ENCODE measurements at places on chromosomes 6 and 20.

- no peak for DNase-seq
Observed at GRCh38 chr6:46706464-46706863, 18.8 kb downstream of the TDRD6 start.

GRCh38 chr6:2524090-2524489 is 226.6 kb downstream of the MYLK4 start:
- no peak for DNase-seq

- DNase-seq = no peak
Observed at GRCh38 chr6:80553071-80553740, 446.7 kb downstream of the BCKDHB start.

DNA sequence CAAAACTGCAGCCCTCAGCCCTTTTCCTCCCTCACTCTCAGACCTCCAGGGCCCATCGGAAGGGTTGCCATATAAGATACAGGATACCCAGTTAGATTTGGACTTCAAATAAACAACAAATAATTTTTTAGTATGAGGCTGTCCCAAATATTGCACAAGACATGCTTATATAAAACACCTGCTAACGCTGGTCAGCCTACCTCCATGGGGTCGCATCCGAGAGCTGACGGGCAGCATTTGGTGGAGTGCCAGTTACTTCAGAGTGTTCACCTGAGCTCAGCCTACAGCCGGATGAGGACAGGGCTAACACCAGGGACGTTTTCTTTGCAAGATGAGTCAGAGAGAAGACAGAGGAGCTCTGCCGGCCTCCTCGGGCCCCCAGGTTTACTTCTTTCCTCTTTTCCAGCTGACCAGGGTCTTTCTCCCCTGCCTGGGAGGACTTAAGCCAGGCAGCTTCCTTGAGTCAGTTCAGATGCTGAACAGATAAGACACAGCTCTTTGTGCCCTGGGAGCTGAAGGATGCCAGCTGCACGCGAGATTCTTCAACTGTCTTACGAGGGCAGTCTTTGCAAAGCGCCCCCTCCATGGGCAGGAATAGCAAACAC is 141.2 kb upstream of the KCNG1 start:
- no peak for DNase-seq

GRCh38 chr6:52304983-52305390 is 20.4 kb upstream of the MCM3 start:
- no peak for DNase-seq

DNA sequence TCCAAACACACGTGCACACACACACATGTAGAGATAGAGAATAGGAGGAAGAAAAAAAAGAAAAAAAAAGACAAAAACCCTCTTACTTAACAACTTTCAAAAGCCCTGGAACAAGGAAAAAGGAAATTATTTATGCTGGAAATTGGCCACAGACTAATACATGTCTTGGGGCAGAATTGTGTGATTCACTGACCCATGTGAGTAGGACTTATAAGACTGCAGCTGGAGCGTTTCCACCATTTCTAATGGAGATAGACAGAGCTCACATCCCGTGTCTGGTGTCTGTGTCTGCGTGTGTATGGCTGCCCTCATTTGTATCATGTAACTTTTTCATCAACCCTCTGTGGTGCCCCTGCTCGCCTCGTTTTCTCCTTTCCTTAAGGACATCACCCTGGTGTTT is 99.8 kb upstream of the PDE10A start:
- no peak for DNase-seq

- DNase-seq = no peak
Observed at GRCh38 chr20:63230800-63231268, 4.9 kb upstream of the BIRC7 start.

GRCh38 chr20:17873410-17874270 is 95.0 kb downstream of the SNX5 start:
- peak; percentile 56 for DNase-seq

GRCh38 chr6:73081955-73082354 is 143.3 kb downstream of the KHDC1L start:
- DNase-seq = peak; percentile 25

DNA sequence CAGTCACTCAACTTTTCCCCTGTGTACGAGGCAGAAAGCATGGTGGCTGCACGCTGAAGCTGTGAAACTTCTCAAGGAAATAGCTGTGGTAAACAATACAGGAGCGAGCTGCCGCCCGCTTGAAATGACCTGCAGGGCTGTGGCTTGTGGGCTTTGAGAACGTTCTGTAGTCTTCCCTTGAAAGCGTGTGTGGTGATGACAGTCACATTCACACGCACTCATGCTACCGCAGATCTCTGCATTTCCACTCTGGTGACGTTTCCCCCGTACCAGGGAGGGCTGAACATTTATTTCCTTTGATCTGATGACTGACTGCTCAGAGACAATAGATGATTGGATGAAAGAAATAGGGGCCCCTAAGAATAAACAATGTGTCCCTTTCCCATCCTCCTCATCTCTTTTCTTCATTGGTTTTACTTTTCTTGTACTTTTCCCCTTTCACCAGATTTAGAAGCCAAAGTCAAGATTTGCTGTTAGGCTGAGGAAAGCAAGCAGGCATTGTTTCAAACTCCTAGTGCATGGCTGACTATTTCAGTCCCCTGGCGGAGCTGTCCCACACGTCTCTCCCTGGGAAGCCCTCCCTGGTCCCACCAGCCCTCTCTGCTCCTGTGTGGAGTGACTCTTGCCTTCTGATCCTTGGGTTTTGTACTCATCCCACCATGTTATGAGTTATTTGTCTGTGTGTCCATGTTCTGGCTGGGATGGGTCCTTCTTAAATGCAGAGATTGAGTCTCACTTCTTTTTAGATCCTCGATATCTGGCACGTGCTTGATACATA is 3.9 kb downstream of the SYTL3 start:
- no peak for DNase-seq

DNA sequence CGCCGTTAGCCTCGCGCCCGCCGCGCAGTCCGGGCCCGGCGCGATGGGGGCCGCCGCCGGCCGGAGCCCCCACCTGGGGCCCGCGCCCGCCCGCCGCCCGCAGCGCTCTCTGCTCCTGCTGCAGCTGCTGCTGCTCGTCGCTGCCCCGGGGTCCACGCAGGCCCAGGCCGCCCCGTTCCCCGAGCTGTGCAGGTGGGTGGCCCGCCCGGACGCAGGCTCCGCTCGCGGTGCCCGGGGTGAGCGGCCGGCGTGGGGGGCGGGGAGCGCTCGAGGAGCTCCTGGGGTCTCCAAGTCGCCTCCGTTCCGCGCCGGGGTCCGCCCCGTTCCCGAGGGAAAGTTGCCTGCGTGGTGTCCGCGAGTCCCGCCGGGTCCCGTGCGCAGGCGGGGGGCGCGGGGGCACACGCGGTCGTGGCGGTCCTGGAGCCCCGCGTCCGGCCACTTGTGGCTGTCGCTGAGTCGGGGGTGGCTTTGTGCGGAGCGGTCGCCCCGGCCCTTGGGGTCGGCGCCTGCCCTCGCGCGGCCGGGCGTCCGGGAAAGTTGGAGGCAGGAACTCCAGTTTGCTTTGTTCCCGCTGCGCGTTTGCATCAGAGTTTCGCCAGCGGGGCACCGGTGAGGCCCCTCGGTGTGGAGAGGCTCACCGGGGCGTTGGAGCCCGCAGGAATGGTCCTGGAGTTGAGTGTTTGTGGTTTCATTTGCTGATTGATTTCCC is 476 bp downstream of the IGF2R start:
- peak; percentile 31 for DNase-seq

- DNase-seq = no peak
Observed at GRCh38 chr20:35791821-35792220, 20.0 kb downstream of the PHF20 start.

DNA sequence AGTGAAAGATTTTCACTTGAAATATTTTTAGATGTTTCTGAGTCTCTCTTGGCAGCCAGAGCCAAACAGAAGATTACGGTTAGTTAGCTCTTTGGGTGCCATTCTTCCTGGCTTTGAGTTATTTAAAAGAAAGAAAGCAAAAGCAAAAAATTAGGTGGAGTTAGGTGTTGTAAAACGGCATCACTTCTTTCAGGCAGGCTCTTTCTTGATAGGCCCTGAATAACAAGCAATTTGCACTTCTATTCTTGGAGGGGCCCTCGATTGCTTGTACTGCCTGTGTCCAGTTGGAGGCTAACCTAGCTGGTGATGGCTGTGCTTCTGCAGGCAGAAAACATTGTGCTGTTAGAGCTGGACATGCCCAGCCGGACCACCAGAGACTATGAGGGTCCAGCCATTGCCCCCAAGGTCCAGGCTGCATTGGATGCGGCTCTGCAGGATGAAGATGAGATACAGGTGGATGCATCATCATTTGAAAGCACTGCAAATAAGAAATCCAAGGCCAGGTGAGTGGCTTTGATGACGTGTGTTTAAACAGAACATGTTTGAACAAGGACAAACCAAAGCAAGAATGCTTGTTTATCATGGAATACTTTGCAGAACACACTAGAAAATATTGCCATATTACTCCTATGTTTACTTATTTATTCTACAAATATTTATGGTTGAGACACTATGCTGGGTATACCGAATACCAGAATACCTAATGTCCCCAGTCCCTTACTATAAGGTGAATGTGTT is 28.1 kb upstream of the ASXL1 start:
- DNase-seq = no peak

- DNase-seq = no peak
Observed at GRCh38 chr20:39049148-39049547, 87.0 kb downstream of the DHX35 start.

DNA sequence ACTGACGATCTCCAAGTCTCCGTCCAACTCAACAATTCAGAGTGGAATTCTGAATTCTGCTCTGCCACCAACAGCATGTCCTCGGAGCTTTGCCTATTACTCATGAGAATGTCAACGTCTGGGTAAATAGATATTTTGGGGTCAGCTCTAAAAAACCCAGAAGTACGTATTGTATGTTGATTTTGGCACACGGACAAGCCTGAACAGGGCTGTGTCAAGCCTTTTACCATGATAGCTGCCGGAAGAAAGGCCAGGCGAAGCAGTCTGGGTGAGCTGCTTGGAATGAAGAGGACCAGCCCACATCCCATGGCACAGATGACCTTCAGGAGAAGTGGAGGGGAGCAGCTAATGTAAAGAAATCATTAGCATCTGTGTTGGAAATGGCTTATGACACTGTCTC is 88.0 kb upstream of the JAG1 start:
- peak; percentile 27 for DNase-seq

DNA sequence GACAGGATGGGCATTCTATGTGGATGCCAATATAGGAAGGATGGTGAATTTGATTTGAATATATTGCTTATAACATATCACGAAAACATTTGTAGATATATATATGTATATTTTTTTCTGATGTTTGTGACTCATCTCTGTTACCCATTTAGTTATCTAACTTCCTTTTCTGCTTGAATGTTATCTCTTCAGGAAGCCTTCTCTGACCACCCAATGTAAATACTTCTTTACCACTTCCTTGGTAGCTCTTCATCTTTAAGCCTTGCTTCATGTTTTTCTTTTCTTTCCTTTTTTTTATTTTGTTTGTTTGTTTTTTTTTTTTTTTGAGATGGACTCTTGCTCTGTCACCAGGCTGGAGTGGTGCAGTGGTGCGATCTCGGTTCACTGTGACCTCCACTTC is 260.5 kb upstream of the EPHA7 start:
- DNase-seq = no peak

- peak; percentile 70 for DNase-seq
Observed at GRCh38 chr6:155120034-155120433, 124.9 kb downstream of the TIAM2 start.

Data from urothelium cell line (cell line).